Psoas muscle (tissue), 8 donors: ENCODE measurements at places on chromosomes 11 and 22. TPM values are rescaled to one million over a fixed set of nuclear protein-coding genes. Genes with fewer than 3 reads are reported as not detected.

DNA sequence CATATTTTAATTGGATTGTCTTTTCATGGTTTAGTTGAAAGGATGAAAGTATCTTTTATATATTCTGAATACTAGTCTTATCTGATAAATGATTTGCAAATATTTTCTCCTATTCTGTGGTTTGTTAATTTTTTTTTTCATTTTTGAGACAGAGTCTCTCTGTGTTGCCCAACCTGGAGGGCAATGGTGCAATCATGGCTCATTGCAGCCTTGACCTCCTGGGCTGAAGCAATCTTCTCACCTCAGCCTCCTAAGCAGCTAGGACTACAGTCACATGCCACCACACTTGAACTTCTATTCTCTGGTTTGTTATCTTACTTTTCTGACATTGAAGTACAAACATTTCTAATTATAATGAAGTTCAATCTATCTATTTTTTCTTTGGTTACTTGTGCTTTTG is 30.0 kb upstream of the FAR1 start:
- H3K27ac ChIP-seq, result no peak overlapping the region
- no peaks in the 10 kb centered on the region for H3K36me3 ChIP-seq
- H3K4me3 ChIP-seq, result no peak overlapping the region
- H3K27me3 ChIP-seq, result no peaks in the 10 kb centered on the region
- no peaks in the 10 kb centered on the region for H3K4me1 ChIP-seq
- no peak for DNase-seq

- no peaks in the 10 kb centered on the region for H3K4me1 ChIP-seq
- no peak for DNase-seq
- H3K4me3 ChIP-seq, result no peak overlapping the region
- no peaks in the 10 kb centered on the region for H3K36me3 ChIP-seq
- H3K27me3 ChIP-seq, result peaks cover 14% of the 10 kb centered on the region
Observed at GRCh38 chr22:39773976-39774539, 119.5 kb downstream of the ENTHD1 start.

DNA sequence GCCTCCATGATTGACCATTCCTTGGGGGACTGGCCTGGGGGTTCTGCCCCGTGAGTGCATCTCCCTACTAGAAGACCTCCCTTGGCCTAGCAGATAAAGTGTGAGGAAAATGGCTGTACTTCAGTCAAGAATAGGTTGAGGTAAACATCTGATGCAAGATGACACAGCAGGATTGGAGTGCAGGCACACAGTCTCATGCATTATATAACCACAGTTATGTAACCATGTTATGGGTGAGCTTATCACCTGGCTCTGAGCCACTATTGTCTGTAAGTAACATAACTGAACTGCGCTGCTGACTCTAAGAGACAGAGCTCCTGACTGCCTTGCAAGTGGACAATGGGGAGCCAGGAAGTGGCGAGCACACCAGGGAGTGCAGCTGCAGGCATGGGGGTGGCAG is 378.7 kb upstream of the ANO5 start:
- no peaks in the 10 kb centered on the region for H3K27me3 ChIP-seq
- H3K4me1 ChIP-seq, result no peaks in the 10 kb centered on the region
- no peak overlapping the region for H3K4me3 ChIP-seq
- no peaks in the 10 kb centered on the region for H3K36me3 ChIP-seq

GRCh38 chr11:110000031-110000502 is 93.1 kb upstream of the ZC3H12C start:
- H3K27me3 ChIP-seq, result no peaks in the 10 kb centered on the region
- no peaks in the 10 kb centered on the region for H3K36me3 ChIP-seq
- H3K27ac ChIP-seq, result peak overlapping the region; percentile 77
- no peak overlapping the region for H3K4me3 ChIP-seq
- H3K4me1 ChIP-seq, result peaks cover 20% of the 10 kb centered on the region
- DNase-seq, result no peak

Gene APOA1
- 0.30 TPM for total RNA-seq

DNA sequence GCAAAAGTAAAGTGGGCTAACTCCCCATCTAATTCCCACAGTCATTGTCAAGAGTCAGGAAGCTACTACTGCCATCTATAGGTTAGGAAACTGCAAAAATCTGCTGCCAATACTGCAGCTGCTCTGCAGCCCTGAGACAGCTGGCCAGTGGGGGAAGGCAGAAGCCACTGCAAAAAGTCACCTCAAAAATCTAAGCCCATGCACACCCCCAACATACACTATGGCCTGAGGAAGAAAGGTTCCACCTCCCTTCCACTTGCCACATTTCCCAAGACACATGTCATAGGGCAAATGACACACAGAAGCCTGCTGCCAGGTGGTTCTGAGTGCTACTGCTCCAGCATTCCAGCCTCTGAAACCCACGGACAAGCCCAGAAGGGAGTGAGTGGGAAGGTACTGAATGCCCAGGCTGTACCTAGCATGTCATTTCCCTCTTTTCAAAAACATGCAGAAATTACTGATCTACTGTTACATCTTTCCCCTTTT is 36.9 kb downstream of the DGCR2 start:
- no peak for DNase-seq
- H3K27ac ChIP-seq, result peak overlapping the region; percentile 47
- peaks cover 31% of the 10 kb centered on the region for H3K4me1 ChIP-seq
- no peak overlapping the region for H3K4me3 ChIP-seq
- H3K36me3 ChIP-seq, result no peaks in the 10 kb centered on the region

DNA sequence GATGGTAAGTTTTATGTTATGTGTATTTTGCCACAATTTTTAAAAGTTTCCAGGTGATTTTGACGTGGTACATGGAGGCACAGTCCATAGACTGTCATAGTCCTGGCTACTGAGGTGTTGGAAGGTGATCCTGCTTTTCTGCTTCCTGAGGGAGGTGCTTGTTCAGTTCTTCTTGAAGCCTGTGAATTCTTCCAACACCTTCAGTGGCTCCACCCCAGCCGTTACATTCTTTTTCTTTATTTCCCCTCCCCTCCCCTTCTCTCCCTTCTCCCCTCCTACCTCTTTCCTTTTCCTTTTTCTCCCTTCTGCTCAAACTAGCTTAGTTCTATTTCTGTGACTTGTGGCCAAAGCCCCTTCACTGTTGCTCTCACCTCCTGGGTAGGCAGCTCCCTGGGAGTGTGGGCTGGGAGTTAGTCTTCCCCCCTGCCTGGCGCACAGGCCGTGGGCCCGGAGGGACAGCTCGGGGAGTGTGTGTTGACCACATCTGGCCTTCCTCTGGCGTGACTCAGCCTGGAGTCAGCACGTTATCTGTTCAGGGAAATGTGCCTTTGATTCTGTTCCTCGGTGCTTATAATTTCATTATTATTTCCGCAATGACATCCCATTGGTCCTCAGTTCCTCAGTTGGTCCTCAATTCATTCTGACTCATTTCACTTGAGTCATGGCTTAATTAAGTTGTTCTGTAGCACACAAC is 566.2 kb downstream of the TBC1D22A start:
- H3K4me3 ChIP-seq, result no peak overlapping the region
- DNase-seq, result peak; percentile 43
- no peaks in the 10 kb centered on the region for H3K27me3 ChIP-seq
- H3K27ac ChIP-seq, result no peak overlapping the region
- H3K4me1 ChIP-seq, result no peaks in the 10 kb centered on the region

Gene TRIM29
- 0.24 TPM for total RNA-seq

Gene APOC3
- total RNA-seq, result not detected

DNA sequence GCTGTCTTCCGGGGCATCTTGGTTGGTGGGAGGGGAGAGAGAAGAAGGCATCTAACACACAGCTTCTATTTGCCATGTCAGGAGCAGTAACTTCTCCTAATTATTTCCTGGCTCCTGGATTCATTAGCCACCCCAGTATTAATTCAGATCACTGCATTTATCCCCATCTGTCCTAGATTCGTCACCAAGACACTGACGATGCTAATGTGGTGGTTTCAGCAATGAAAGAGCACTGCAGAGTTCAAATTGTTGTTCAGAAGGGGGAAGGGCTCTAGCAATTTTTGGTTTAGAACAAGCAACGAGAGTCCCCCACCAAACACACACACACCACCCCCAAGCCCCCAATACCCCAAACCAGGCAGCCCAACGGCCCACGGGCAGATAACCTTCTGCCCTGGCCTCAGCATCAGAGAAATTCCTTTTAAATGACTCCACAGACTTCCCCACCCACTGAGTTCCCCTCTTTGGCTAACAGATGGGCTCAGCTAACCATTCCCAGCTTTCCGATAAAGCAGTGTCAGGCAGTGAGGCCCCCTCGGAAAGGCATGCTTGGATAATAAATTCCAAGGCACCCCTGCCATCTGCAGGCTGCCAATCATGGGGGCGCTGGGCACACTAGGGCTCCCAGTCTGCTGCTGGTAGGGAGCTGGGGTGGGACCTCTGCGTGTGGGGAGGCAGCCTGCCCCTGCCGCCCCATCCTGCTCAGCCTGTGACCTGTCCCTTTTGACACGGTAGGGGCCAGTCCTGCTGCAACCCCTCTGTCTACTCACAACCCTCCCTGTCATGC is 453.5 kb downstream of the MIAT start:
- no peak overlapping the region for H3K4me3 ChIP-seq
- no peak for DNase-seq
- no peaks in the 10 kb centered on the region for H3K27me3 ChIP-seq
- no peaks in the 10 kb centered on the region for H3K4me1 ChIP-seq
- H3K27ac ChIP-seq, result no peak overlapping the region
- H3K36me3 ChIP-seq, result no peaks in the 10 kb centered on the region

DNA sequence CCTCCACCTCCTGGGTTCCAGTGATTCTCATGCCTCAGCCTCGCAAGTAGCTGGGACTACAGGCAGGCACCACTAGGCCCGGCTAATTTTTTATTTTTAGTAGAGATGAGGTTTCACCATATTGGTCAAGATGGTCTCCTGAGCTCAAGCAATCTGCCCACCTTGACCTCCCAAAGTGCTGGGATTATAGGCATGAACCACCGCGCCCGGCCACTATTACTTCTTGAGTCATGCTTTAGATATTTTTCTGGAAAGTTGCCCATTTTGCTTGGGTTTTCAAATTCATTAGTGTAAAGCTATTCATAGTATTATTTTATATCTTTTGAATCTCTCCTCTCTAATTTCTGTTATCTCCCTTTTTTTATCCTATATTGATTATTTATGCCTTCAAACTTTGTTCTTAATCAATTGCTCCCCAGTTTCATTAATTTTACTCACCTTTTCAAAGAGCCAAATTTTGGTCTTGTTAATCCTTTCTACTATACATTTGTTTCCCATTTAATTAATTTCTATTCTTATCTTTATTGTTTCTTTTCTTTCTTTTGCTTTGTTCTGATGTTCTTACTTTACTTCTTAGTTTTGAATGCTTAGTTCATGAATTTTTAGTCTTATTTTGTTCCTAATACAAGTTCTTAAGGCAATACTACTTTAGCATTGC is 10.3 kb upstream of the RAC2 start:
- H3K36me3 ChIP-seq, result no peaks in the 10 kb centered on the region
- H3K4me1 ChIP-seq, result no peaks in the 10 kb centered on the region
- peaks cover 5% of the 10 kb centered on the region for H3K27me3 ChIP-seq
- no peak overlapping the region for H3K27ac ChIP-seq
- DNase-seq, result no peak
- no peak overlapping the region for H3K4me3 ChIP-seq

DNA sequence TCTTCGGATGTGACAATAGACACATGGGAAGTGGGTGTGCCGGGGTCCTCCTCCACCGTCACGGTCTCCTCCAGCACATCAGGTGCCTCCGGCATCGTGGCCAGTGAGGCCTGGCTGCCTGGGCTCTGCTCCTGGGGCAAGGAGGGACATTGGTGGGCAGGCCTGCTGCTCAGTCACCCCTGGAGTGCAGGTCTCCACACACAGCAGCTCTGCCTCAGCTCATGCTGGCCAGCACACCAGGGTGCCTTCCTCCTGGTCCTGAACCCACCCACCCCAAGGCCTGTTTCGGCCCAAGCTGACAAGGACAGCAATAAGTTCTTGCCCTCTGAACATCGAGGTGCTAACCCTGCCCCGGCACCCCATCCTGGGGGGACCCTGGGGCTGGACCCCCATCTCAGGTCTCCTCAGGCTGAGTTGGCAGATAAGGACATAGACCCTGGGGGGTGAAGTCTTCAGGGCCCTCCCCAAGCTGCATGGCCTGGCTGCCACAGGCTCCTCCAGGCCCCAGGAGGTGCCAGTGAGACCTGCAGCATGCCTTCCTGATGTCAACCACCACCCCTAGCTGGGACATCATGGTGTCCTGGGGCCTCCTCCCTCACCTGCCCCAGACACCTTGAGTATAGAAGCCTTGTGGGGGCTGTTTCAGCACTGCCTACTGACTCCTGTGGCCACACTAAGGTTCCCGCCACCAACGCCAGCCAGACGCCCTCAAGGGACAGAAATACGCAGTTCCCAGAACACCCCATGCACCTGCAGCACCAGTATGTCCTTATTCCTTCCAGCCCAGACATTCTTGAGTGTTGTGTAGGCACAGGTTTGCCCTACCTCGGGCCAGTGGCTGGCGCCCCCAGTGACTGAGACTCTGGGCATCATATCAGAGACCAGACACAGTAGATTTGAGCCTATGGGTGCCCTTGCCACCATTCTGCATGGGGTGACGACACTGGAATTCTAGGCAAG is 34.4 kb downstream of the ARVCF start:
- peak; percentile 7 for DNase-seq
- H3K36me3 ChIP-seq, result no peaks in the 10 kb centered on the region
- H3K4me1 ChIP-seq, result peaks cover 59% of the 10 kb centered on the region

Gene TTC36
- total RNA-seq, result not detected

DNA sequence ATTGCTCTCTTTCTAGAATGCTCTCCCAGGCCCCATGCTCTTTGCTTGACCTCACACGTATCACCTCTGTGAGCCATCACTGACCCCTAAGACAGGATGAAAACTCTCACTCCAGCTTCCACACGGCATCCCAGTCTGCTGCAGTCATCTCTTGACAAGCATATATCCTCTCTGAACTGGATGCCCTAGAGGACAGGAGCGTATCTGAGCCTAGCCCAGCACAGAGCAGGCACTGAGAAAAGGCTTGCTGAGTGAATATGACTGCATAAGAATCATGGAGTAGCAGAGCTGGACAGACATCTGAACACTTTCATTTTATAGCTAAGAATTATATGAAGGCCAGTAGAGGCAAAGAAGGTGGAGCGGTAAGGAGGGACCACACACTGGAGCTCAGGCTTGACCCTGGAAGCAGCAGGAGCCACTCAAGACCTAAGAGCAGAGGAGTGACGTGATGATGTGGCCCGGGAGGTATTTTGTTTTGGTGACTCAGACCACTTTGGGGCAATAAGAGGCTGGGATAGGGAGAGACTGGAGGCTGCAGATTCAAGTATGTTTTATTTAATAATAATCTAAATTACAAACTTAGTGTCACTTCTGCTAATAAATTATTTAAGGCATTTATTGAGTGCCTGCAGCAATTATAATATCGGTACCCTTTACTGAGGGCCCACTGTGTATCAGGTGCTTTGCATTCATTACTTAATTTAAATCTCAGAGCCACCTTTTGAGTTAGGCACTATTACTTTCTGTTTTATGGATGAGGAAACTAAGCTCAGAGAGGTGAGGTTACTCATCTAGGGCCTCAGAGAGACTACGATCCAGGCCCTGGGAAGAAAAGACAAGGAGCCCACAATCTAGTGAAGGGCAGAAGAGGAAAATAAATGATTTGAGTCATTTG is 42.6 kb downstream of the MAP6 start:
- no peak for DNase-seq
- H3K4me3 ChIP-seq, result no peak overlapping the region
- no peaks in the 10 kb centered on the region for H3K4me1 ChIP-seq
- no peaks in the 10 kb centered on the region for H3K36me3 ChIP-seq
